ENCODE measurements at places on chromosomes 2 and 18.

DNA sequence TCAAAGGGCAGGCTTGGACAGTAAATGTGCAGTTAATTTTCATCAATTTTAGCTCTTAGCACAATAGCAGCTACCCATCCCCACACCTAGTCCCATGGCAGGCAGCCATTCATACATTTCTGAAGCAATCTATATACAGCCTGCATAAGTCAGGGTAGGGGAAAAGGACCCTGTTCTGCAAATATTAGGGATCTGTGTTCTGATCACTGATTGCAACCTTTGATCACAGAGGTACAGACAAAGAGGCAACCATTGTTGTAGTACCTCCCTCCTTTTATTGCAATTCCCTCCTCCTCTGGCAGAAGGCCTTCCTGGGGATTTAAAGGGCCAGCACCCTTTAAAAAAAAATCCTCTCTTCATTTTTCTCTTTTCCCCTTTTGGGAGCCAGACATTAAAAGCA is 58.3 kb downstream of the KANSL1L start:
- no peak for DNase-seq

DNA sequence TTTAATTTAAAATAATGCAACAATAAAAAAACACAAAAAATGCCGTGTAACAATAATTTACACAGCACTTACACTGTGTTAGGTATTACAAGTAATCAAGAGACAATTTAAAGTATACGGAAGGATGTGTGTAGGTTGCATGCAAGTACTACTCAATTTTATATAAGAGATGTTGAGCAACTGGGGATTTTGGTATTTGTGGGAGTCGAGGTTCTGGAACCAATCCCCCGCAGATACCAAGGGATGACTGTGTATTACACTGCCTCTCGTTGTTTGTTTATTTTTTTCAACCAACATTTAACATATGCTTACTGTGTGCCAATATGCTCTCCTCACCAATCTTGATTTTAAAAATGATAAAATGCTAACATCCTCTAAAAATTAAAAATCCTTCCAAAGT is 24.8 kb downstream of the MAP3K2 start:
- no peak for DNase-seq

GRCh38 chr2:176107731-176108181 is 676 bp downstream of the HOXD11 start:
- DNase-seq = no peak

- no peak for DNase-seq
These were observed 144.5 kb upstream of the DLX2 start for GRCh38 chr2:172247203-172247602.

All from cortex of kidney (tissue), 1 donor.